ENCODE measurements at places on chromosomes 4 and X. TPM values are rescaled to one million over a fixed set of nuclear protein-coding genes. Genes with fewer than 3 reads are reported as not detected.

- H3K36me3 ChIP-seq: no peaks in the 10 kb centered on the region
- no peak overlapping the region for H3K4me3 ChIP-seq
- no peaks in the 10 kb centered on the region for H3K27me3 ChIP-seq
- no peaks in the 10 kb centered on the region for H3K4me1 ChIP-seq
- no peak overlapping the region for H3K27ac ChIP-seq
These were observed 103.9 kb downstream of the AASDH start for GRCh38 chr4:56283375-56283774.

DNA sequence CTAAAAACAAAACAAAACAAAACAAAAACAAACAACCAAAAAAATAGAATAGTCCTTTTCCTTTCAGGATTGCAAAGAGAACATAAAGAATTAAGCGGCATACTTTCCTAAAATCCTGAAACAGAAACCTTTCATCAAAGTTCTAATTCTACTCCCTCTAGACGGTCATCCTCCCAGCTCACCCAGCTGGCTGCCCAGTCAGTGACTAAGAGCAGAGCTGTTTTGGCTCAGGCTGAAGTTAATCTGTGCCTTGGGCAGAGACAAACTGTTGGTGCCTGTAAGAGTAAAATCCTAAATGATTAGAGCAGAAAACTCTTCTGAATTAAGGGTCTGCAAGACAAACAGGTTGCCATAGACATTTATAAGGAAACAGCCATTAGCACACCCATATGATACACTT, 17.6 kb upstream of the WAS start:
- no peaks in the 10 kb centered on the region for H3K27me3 ChIP-seq
- H3K27ac ChIP-seq: no peak overlapping the region
- no peaks in the 10 kb centered on the region for H3K36me3 ChIP-seq
- no peak for DNase-seq
- H3K4me1 ChIP-seq: no peaks in the 10 kb centered on the region

DNA sequence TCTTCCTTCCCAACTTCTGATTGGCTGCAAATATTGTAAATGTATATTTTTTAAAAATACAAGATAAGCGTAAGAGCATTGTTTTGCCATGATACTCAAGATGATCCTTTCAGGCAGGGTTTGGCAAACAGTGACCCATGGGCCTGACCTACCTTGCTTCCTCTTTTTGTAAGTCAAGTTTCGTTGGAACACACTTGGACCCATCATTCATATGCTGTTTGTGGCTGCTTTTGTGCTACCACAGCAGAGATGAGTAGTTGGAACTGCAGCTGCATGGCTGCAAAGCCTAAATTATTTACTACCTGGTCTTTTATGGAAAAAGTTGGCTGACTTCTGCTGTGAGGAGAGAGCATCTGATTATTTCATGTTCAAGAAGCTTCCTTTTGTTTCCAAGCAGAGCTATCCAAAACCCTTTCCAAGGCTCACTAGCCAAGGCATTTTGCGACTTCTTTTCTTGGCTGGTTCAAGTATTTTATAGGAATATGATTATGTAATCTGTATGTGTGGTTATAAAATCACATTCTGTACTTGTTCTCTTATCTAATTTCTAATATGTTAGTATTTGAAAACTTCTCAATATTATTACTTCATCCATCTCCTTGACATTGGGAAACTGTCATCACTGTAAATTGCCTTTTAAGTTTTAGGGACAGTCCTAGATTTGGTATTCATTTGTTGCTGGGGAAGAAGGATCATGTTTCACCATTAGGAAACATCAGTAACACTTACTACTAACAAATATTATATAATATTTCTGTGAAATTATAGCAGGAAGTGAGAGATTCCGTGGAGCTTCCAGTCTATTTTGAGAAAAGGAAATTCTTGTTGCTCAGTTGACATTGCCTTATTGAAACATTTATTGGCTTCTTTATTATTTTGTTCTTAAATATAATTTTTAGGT, 109.2 kb downstream of the ARHGAP10 start:
- no peaks in the 10 kb centered on the region for H3K36me3 ChIP-seq
- H3K4me3 ChIP-seq: no peak overlapping the region

DNA sequence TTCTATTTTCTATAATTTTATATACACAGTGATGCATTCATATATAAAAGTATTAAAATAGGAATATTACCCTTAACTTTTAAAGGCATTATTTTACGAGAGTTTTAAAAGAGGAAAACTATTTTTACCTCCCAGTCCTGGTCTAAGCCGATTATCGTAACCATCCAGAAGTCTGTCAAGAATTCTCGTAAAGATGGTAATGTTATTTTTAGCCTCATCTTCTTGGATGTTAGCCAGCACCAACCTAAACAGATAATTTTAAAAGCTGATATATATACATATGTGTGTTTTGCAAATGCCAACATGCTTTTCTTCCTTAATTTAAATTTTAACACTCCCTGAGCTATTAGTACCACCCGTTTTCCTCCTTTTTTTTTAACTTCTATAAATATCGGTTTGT, 4.0 kb downstream of the GABRA2 start:
- no peak overlapping the region for H3K4me3 ChIP-seq
- no peak for DNase-seq
- H3K36me3 ChIP-seq: no peaks in the 10 kb centered on the region

DNA sequence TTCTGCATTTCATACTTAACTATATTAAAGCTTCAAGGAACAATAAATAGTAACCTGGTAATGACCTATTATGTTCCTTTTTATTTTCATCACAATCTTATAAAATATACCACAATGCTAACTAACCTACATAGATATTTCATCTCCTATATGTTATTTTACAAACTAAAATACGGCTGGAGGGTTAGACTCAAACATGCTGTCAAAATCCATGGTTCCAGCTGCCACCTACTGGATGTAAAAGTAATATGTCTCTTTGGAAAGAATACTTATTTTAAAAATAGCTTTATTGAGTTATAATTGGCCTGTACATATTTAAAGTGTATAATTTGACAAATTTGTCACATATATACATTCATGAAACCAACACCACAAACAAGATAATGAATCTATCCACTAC, 15.0 kb downstream of the RGN start:
- H3K4me3 ChIP-seq: no peak overlapping the region
- no peaks in the 10 kb centered on the region for H3K4me1 ChIP-seq
- peak; percentile 50 for DNase-seq
- no peaks in the 10 kb centered on the region for H3K27me3 ChIP-seq
- no peak overlapping the region for H3K27ac ChIP-seq

DNA sequence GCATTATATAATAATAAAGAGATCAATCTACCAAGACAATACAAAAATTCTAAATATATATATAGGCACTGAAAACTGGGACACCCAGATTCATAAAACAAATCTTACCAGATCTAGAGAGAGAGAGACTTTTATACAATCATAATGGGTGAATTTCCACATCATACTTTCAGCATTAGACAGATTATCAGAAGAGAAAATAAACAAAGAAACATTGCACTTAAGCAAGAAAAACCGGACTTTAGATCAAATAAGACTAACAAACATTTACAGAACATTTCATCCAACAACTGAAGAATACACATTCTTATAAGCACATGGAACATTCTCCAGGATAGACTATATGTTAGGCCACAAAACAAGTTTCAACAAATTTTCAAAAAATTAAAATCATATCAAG, 245.1 kb downstream of the INPP4B start:
- peaks cover 9% of the 10 kb centered on the region for H3K4me1 ChIP-seq
- no peak for DNase-seq
- H3K4me3 ChIP-seq: no peak overlapping the region
- H3K27ac ChIP-seq: no peak overlapping the region

RNF150 gene
- 9.2 TPM for total RNA-seq

GRCh38 chrX:150767045-150767395, 73.8 kb downstream of the MTMR1 start:
- H3K4me1 ChIP-seq: no peaks in the 10 kb centered on the region
- no peaks in the 10 kb centered on the region for H3K27me3 ChIP-seq
- H3K27ac ChIP-seq: peak overlapping the region; percentile 37
- no peaks in the 10 kb centered on the region for H3K36me3 ChIP-seq
- no peak overlapping the region for H3K4me3 ChIP-seq

- H3K4me1 ChIP-seq: no peaks in the 10 kb centered on the region
- no peak for DNase-seq
- no peak overlapping the region for H3K4me3 ChIP-seq
- no peak overlapping the region for H3K27ac ChIP-seq
- H3K36me3 ChIP-seq: no peaks in the 10 kb centered on the region
- no peaks in the 10 kb centered on the region for H3K27me3 ChIP-seq
These were observed 79.8 kb downstream of the PSAPL1 start for GRCh38 chr4:7354927-7355326.

GLRA3 gene
- 0.08 TPM for total RNA-seq

- no peak overlapping the region for H3K27ac ChIP-seq
- no peaks in the 10 kb centered on the region for H3K4me1 ChIP-seq
- DNase-seq: no peak
- H3K36me3 ChIP-seq: no peaks in the 10 kb centered on the region
- peak overlapping the region; percentile 15 for H3K4me3 ChIP-seq
These were observed 155.4 kb downstream of the TBCK start for GRCh38 chr4:106160560-106160959.

DNA sequence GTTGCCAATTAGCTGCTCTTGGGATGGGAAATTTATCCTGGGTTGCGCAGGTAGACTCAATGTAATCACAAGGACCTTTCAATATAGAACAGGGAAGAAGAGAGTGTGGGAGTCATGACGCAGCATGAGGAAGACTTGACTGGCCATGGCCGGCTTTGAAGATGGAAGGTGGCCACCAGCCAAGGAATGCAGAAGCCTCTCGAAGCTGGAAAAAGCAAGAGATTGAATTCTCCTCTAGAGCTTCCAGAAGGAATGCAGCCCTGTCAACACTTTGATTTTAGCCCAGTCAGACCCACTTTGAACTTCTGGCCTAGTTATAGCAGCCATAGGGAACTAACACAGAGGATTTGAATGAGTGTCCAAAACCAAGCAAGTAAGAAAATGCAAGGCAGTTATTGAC, 14.7 kb upstream of the SH3KBP1 start:
- H3K27me3 ChIP-seq: no peaks in the 10 kb centered on the region
- H3K4me3 ChIP-seq: no peak overlapping the region
- no peak for DNase-seq
- H3K36me3 ChIP-seq: no peaks in the 10 kb centered on the region

SPON2 gene
- 403 TPM for total RNA-seq

GRCh38 chr4:75087865-75088264, 154.9 kb downstream of the PARM1 start:
- no peak for DNase-seq
- no peaks in the 10 kb centered on the region for H3K4me1 ChIP-seq
- no peaks in the 10 kb centered on the region for H3K27me3 ChIP-seq
- no peak overlapping the region for H3K27ac ChIP-seq
- H3K4me3 ChIP-seq: no peak overlapping the region

DNA sequence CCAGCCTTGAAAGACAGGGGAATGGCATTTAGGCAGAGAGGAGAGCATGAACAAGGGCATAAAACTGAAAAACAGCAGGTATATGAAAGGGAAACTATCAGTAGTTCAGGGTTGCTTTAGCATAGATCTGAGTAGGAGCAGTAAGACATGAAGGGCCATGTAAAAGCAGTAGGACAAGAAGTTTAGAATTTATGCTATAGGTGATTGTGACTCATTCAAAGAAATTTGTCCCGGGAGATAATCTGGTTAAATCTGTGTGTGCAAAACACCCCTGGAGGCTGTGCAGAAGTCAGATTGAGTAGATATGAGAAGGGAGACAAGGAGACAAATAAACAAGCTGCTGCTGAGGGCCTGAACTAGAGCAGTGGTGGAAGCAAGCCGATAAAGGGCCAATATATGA, 109.1 kb upstream of the BMP3 start:
- no peaks in the 10 kb centered on the region for H3K27me3 ChIP-seq
- no peak overlapping the region for H3K4me3 ChIP-seq
- no peaks in the 10 kb centered on the region for H3K36me3 ChIP-seq
- no peak overlapping the region for H3K27ac ChIP-seq

GYG2 gene
- total RNA-seq: 41.4 TPM

DNA sequence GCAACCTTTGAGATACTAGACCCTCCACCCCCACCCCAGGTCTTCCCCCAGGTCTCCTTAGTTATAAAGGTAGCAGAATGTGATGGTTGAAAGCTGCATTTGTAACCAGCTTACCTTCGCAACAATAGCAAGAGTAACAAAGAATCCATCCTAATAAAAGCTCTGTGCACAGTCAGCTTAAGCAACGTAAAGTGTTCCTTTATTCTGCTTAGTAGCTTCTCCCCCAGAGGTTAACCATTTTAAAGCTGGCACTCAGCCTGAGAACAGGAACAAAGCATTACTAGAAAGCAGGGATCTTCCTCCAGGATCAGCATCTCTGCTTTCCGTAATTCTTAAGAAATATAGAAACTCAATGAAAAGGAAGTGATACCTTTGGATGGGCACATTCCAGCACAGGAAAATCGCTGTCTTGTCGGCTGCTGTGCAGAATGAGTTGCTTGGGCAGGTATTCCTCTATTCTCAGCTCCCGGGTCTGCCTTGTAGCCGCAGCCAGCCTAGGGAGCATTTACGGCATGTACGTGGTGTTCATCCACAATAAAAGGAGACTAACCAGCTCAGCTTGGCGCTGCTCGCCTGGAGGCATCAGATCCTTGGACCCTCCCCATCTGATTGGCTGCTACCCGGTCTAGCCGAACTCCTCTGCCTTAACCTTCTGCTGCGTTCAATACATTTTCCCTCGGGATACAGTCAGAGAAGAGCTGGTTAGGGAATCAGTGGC, 113.0 kb upstream of the TLR3 start:
- no peak overlapping the region for H3K27ac ChIP-seq
- DNase-seq: no peak
- H3K27me3 ChIP-seq: no peaks in the 10 kb centered on the region
- no peaks in the 10 kb centered on the region for H3K36me3 ChIP-seq

SOWAHB gene
- 18.9 TPM for total RNA-seq

RPL10 gene
- total RNA-seq: 4,114 TPM

TASL gene
- not detected for total RNA-seq

- peaks cover 92% of the 10 kb centered on the region for H3K27me3 ChIP-seq
- peak; percentile 85 for DNase-seq
- peak within 1 kb of the TSS; percentile 62 for H3K4me3 ChIP-seq
- no peaks in the 10 kb centered on the region for H3K36me3 ChIP-seq
- peaks cover 25% of the 10 kb centered on the region for H3K4me1 ChIP-seq
These were observed at the start of gene LRAT for GRCh38 chr4:154743683-154744340. Gene LRAT, plus strand, starts transcription at chr4:154744000. Its CDS starts 327 bp downstream, at chr4:154744327.

DNA sequence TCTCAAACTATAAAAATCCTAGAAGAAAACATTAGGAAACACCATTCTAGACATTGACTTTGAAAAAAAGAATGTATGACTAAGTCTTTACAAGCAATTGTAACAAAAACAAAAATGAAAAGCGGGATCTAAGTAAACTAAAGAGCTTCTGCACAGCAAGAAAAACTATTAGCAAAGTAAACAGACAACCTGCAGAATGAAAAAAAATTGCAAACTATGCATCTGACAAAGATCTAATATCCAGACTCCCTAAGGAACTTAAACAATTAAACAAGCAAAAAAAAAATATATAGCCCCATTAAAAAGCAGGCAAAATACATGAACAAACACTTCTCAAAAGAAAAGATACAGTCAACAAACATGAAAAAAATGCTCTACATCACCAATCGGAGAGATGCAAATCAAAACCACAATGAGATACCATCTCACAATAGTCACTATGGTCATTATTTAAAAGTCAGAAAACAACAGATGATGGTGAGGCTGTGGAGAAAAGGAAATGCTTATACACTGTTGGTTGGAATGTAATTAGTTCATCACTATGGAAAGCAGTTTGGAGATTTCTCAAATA, 168.1 kb downstream of the EPHA5 start:
- DNase-seq: no peak
- H3K36me3 ChIP-seq: no peaks in the 10 kb centered on the region
- H3K27ac ChIP-seq: no peak overlapping the region
- no peak overlapping the region for H3K4me3 ChIP-seq

Measured in hepatocyte (in vitro differentiated cells).